Activated T-cell treated with anti-CD3 and anti-CD28 coated beads for 4 hours (primary cell): ENCODE measurements at places on chromosomes 13 and 19.

DNA sequence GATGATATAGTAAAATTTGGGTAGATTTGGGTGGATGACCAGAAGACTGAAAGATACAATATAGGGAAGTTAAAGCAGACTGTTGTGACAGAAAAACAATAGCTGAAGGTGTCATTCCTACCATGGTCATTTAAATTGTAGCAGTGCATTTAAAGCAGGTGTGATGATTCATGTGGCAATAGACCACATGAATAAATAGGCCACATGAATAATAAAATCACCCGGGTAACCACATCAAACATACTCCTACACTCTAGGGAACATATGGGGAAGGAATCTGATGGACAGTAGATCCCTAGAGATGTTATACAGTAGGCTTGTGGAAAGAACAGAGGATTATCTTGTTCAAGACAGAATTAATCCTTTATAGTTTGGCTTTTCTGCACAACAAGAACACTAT, 392.6 kb downstream of the SLITRK5 start:
- no peak for DNase-seq

DNA sequence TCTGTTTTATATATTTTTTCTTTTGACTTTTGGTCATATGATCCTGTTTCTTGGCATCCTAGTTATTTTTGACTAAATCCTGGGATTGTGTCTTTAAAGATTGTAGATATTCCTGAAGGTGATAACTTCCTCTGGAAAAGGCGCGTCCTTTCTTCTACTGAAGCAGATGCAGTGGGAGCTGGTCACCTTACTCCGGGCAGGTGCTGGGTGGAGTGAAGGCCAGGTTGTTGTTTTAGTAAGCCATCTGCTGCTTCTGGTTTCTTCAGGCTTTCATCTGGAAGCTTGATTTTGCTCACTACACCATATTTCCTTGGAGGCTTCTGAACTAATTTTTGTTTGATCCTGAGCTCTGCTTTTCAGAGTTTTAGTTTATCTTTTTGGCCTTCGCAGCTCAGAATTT, 21.5 kb downstream of the URI1 start:
- no peak for DNase-seq

GRCh38 chr13:37918116-37918714, 48.6 kb upstream of the TRPC4 start:
- DNase-seq: no peak

DNA sequence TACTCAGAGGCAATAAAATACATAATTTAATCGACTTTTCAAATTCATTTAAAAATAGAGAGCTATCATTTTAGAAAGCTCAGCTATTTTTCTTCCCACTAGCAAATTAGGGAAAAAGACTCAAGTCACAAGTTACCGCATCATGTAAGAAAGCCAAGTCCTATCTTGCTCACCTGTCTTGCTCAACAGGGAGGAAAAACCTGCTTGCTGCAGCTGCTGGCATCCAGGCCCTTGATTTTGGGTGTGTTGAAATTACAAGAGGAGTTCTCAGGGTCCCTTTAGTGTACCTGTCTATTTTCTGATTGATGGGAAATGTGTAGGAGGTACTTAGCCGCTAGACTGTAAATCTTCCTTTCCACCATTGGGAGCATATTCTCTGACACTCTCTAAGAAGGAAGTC, 22.2 kb downstream of the SLC10A2 start:
- DNase-seq: no peak

GRCh38 chr13:65932587-65933239, 1297.4 kb downstream of the PCDH9 start:
- DNase-seq: no peak

GRCh38 chr13:35190241-35190640, 248.2 kb downstream of the NBEA start:
- no peak for DNase-seq

- no peak for DNase-seq
Observed at GRCh38 chr19:37467608-37468090, 405 bp upstream of the ZNF569 start.

DNA sequence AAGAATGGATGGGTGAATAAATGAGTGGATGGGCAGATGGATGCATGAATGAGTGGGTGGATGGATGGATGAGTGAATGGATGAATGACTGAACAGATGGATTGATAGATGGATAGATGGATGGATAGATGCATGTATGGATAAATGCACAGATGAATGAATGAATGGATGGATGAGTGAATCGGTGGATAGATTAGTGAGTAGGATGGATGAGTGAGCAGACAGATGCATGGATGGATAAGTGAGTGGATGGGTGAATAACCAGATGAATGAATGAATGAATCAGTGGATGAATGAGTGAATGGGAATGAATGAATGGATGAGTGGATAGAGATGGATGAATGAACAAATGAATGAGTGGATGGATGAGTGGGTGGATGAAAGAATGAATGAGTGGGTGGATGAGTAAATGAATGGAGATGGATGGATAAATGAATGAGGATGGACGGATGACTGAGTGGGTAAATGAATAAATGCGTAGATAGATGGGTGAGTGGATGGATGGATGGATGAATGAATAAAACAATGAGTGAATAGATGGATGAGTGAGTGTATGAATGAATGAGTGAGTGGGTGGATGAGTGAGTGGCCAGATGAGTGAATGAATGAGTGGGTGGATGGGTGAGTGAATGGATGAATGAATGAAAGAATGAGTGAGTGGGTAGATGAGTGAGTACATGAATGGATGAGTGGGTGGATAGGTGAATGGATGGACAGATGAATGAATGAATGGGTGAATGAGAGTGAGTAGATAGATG, 13.0 kb downstream of the GAS6 start:
- DNase-seq: no peak

DNA sequence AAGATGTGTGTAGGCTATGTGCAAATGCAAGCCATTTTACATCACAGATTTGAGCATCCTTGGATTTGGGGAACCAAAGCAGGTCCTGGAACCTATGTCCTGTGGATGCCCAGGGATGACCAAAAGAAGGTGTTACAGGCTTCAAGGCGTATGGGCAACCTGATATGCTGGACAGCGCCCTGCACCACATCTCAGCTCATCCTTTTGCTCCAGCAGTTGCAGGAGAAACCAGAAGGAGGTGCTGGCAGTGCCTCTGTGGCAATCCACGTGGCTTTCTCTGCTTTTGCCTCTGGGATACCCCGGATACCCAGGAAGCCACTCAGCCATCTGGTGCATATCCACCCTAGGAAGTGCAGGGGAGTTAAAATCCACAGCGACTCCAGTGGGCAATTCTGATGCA, 110.3 kb upstream of the VSTM2B start:
- no peak for DNase-seq

GRCh38 chr19:5079071-5079774, 110.3 kb downstream of the KDM4B start:
- DNase-seq: no peak

DNA sequence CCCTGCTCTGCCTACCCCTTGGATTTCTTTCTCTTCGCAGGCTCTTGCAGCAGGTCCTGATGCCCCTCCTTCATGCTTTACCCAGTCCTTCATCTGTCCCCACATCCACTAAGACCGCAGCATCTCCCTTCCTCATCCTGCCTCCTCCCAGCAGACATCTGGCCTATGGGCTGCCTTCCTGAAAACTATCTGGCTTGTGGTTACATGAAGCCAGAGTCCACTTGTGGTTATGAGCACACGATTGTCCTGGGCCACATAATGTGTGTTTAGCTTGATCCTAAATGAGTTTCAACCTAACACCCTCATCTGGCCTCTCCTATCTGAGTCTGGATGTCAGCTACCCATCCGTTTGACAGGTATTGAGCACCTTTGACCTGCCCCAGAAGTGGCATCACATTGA, 5.5 kb upstream of the ZNF175 start:
- no peak for DNase-seq

- DNase-seq: no peak
Observed at GRCh38 chr13:39916330-39916729, 260.9 kb downstream of the COG6 start.

DNA sequence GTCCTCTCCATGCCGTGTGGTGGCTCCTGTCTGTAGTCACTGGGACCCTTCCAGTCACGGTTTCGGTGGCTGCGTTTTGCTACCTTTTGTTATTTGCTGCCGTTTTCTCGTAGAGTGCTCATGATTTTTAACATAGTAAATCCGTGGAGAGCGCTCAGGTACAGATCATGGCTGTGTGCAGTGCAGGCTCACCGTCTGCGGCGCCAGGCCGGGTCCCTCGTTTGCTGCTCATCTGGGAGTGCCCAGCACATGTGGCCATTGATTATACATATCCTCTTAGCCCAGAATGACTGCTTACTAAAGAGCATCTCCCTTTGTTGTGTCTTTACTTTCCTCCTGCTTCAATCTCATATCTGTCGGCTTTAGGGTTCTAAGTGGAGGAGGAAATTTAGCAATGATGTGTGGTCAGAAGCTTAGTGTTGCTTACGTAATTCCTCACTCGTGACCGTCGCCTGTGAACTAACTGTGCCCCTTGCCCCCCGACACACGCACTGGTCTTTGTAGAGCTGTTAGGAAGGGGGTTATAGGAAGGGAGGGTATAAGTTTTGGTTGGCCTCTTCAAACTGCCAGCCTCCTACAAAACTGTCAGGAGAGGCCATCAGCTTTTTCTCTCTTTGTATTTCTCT, 31.8 kb downstream of the TFDP1 start:
- DNase-seq: no peak

DNA sequence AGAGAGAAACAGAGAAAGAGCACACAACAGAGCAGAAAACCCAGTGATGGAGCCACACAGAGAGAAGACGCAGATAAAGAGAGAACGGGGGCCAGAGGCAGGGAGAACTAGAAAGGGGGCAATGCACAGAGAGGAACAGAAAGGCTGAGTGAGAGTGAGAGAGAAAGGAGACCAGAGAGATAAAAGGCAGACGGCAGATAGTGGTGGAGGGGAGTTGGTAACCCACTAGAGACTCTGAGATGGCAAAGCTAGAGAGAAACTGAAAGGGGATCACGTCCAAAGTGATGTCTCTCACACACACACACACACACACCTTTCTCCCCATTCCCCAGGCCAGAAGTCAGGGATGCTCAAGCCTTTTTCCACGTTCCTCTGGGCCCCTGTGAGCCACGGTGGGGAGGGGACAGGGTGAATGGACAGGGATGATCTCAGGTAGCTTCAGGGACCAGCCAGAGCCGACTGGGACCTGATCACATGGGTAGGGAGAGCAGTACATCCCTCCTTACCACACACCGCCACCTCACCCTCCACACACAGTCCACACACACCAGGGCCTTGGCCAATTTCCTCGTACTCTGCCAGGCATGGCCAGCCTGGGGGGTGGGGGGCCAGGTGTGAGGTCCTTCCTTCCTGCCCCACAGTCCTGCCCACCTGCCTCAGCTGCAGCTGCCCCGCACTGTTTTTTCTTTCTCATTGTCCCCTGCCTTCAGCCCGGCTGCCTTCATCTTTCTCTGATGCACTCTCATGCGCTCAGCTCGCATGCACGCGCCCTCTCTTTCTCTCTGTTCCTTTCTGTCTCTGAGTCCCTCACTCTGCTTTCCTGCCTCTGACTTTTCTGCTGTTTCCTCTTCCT, 22.5 kb upstream of the POU2F2 start:
- no peak for DNase-seq

DNA sequence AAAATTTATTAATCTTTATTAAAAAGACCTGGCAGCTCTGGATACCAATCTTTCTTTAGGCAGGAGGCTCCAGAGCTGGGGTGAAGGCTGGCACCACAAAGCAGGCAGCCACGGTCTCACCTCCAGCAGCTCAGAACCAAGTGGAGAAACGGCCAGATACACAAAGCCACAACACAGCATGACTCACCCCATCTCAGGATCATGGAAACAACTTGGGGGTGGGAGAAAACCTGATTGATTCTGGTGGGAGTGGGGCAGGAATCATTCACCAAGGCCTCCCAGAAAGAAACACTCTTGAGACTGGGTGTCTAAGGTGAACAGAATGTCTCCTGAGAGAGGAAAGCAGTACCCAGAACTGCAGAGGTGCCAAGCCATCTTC, 64.2 kb downstream of the CRYL1 start:
- DNase-seq: no peak

- peak; percentile 56 for DNase-seq
Observed at GRCh38 chr19:40221858-40222619, 3.9 kb upstream of the TTC9B start.

- no peak for DNase-seq
Observed at GRCh38 chr19:30411714-30412113, 39.5 kb downstream of the ZNF536 start.

DNA sequence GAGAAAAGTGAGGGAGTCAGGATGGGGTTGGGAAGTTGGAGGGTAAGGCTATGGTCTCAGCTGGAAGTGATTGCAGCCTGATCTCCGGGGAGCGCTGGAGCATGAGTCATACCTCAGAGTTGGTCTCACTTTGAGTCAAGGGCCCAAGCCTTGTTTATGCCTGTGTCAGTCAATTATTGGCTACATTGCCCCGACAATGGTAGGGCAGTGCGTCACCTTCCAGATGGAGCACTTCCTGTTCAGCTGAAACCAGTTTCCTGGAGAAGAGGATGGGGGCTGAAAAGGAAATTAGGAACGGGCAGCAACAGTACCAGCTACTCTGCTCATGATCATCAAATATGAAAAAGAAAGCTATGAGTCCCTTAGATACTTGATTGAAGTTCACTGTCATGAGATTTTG, 60.4 kb downstream of the ADGRE1 start:
- no peak for DNase-seq

DNA sequence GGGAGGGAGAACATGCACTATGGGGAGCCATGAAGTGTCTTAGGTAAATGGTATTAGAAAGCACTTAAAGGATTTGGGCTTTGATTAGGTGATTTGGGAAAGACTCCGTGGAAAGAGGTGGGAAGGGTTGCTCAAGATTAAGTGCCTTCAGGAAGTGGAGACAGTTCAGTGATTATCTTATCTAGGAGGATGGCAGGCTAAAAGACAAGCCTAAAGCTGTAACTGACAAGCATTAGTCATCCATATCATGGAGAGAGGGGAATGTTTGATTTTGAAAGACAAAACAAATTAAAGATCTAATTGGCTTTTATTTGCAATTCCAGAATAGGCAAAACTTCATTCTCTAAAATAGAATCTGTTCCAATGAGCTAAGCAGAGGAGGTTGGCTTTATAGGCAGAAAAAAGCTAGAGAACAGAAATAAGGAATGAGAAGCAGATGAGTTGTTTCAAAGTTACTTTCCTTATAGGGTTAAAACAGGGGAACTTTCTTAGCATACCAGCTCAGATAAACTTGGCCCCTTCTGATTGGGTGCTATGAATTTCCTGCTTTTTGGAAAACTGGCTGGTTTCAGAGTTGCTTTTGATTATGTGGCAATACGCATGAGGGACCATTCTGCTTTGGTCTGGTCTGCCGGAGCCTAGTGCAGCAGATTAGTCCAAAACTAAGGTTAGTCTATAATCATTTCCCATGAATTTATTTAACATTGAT, 1.8 kb upstream of the DIAPH3 start:
- DNase-seq: no peak

DNA sequence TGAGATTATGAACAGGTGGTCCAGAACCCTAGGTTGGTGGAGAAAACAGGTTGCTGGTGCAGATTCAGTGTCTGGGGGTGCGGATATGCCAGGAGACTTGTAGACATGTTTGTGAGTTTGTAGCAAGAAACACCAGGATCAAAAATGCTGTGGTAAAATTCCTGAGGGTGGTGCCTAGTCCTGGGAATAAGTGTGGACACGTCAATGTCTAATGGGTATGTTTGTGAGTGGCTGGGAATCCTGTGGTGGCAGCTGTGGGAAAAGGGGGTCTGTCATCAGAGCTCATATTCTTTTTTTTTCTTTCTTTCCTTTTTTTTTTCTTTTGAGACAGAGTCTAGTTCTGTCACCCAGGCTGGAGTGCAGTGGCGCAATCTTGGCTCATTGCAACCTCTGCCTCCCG, 7.2 kb downstream of the ZNF708 start:
- DNase-seq: no peak

- DNase-seq: no peak
Observed at GRCh38 chr13:101327871-101328270, 88.4 kb downstream of the NALCN start.
